MM.1S (cell line): ENCODE measurements at places on chromosomes 5 and 9.
A peak's percentile ranks its signal among the peaks of the same experiment; 100 is the strongest.

GRCh38 chr5:23026252-23027170, 173.4 kb upstream of the CDH12 start:
- no peak overlapping the region for H3K4me3 ChIP-seq
- H3K27me3 ChIP-seq, result no peaks in the 10 kb centered on the region
- H3K27ac ChIP-seq, result no peak overlapping the region

GRCh38 chr9:127777368-127777980, 992 bp downstream of the SH2D3C start:
- peaks cover 20% of the 10 kb centered on the region for H3K4me1 ChIP-seq
- peak overlapping the region; percentile 98 for H3K27ac ChIP-seq
- peaks cover 6% of the 10 kb centered on the region; the same call in 1 of the 2 replicates for H3K36me3 ChIP-seq
- peak; percentile 43 for DNase-seq
- H3K4me3 ChIP-seq, result peak overlapping the region; percentile 78
- H3K27me3 ChIP-seq, result no peaks in the 10 kb centered on the region

DNA sequence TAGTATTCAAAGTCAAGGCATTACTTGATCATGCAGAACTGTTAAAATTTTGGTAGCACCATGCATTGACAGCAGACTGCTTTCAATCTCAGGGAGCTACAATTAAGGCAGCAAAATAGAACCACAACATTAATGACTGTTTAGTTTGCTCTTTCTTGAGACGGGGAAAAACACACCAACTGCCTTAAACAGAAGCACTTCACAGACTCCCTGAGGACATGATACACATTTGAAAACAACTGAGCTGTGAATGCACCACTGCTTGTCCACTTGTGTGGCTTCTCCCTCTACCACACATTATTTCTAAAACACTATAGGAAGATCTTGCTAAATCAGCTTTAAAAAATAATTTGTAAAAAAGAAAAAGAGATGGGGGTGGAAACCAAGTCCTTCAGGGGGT, 79.6 kb upstream of the MAST4 start:
- H3K27me3 ChIP-seq, result no peaks in the 10 kb centered on the region
- no peak overlapping the region for H3K27ac ChIP-seq
- no peak for DNase-seq
- no peaks in the 10 kb centered on the region for H3K36me3 ChIP-seq
- H3K4me1 ChIP-seq, result no peaks in the 10 kb centered on the region

DNA sequence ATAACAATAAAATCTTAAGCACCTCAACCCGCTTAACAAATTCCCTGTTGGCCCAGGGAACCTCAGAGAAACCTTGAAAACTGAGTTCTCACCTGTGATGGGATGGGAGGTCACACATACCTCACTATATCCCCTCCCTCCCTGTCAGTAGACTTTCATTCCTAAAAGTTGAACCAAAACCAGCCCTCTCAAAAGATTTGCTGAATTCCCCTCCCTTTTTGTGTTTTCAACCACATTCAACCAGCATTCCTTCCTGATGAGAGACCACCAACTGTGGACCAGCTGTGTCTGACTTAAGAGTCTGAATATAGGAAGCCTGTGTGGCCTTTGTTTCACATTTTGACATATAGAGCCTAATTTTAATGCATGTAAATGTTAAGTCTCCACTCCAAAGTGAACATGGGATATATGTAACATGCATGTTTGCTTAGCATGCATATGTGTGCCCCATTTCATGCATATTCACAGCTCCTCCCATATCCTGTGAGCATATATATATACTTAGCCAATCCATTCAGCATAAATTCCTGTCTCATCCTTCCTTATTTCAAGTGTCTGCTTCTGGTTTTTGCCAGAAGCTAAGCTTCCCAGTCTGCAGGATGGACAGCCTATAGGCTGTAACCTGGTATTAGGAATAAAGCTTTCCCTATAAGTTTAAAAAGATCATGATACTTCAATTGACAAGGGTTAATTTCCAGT, 604.6 kb downstream of the PTPRD start:
- H3K36me3 ChIP-seq, result no peaks in the 10 kb centered on the region
- no peaks in the 10 kb centered on the region for H3K4me1 ChIP-seq
- H3K4me3 ChIP-seq, result no peak overlapping the region
- DNase-seq, result no peak
- H3K27ac ChIP-seq, result no peak overlapping the region

- H3K4me1 ChIP-seq, result no peaks in the 10 kb centered on the region
- no peaks in the 10 kb centered on the region for H3K27me3 ChIP-seq
- H3K36me3 ChIP-seq, result no peaks in the 10 kb centered on the region
- no peak for DNase-seq
- no peak overlapping the region for H3K27ac ChIP-seq
- H3K4me3 ChIP-seq, result no peak overlapping the region
Measured at GRCh38 chr5:72353046-72353445, 32.9 kb downstream of the PTCD2 start.

- no peak overlapping the region for H3K4me3 ChIP-seq
- H3K27me3 ChIP-seq, result no peaks in the 10 kb centered on the region
- DNase-seq, result no peak
- H3K4me1 ChIP-seq, result peaks cover 16% of the 10 kb centered on the region
Measured at GRCh38 chr5:160452795-160453194, 31.1 kb downstream of the PTTG1 start.

GRCh38 chr9:6996061-6996854, 238.5 kb downstream of the KDM4C start:
- no peak overlapping the region for H3K4me3 ChIP-seq
- H3K27me3 ChIP-seq, result no peaks in the 10 kb centered on the region
- no peak overlapping the region for H3K27ac ChIP-seq
- no peaks in the 10 kb centered on the region for H3K4me1 ChIP-seq
- no peaks in the 10 kb centered on the region for H3K36me3 ChIP-seq

DNA sequence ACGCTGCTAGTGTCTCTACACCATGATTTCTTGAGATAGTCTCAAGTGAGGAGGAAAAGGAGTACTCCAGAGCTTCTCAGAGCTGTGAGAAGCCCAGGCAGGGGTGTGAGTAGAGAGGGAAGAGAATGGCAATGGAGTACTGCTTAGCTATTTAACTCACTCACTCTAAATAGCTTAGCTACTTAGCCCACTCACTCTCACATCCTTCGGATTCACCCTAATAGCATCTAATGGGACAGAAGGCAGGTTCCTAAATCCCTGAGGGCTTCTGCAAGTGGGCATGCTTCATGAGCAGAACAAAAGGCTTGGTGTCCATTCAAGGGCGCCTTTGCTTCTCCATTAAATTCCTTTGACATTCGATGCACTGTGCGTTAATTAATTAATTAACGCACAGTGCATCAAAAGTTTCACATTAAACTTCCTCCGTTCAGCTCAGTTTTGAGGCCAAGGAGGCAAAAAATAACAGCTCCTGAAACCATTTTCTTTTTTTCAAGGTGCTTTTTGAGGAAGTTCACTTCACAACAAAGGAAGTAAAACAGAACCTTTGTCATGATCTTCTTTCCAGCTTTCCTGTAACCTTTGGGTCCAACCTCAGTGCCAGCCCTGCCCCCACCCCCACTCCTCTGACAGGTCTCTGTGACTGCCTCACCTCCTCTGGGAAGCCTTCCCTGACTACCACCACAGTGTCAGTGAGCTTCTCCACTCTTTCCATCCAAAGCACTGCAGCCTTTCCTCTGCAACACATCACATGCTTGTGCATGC, 294.0 kb downstream of the SEC61B start:
- no peak for DNase-seq
- no peak overlapping the region for H3K27ac ChIP-seq
- H3K36me3 ChIP-seq, result no peaks in the 10 kb centered on the region
- no peaks in the 10 kb centered on the region for H3K27me3 ChIP-seq

DNA sequence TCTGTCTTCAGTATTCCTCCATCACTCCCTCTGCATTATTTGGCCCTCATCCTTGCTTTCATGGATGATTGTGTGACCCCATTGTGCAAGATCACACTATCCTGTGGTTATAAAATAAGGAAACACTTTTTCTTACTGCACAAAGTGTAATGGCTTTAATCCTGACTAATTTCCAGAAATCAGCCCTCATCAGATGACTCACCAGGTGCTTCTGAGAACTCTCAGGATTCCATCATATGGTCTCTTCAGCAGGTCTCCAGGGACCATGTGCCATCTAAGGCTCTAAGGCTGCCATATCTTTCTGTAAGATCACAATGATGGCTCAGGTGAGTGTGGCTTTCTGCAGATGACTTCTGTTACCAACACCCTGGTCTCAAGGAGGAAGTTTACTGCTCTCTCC, 27.3 kb upstream of the FER start:
- H3K27ac ChIP-seq, result no peak overlapping the region
- no peak for DNase-seq
- H3K27me3 ChIP-seq, result no peaks in the 10 kb centered on the region
- H3K36me3 ChIP-seq, result no peaks in the 10 kb centered on the region

DNA sequence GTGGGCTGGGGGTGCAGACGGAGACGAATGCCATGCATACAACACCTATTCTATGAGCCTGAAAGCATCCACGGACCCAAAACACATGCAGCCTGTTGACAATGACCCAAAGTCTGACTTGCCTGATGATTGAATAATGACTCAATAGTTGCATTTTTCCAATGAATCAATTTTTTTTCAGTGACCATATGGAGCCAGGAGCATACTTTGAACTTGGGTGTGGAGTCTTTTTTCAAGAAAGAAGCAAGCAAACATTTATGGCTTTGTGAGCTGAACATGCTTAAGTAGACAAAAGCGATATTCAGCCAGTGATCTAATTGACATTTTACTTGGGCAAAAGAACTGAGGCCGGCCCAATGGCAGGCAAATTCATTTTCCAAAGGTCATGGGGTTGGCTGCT, 283.9 kb upstream of the PANK3 start:
- H3K4me1 ChIP-seq, result no peaks in the 10 kb centered on the region
- H3K36me3 ChIP-seq, result no peaks in the 10 kb centered on the region
- H3K27ac ChIP-seq, result no peak overlapping the region
- no peak overlapping the region for H3K4me3 ChIP-seq

- no peak overlapping the region for H3K27ac ChIP-seq
- peaks cover 5% of the 10 kb centered on the region for H3K4me1 ChIP-seq
- no peak for DNase-seq
- no peaks in the 10 kb centered on the region for H3K27me3 ChIP-seq
- H3K36me3 ChIP-seq, result no peaks in the 10 kb centered on the region
- H3K4me3 ChIP-seq, result no peak overlapping the region
Measured at GRCh38 chr9:93301911-93302541, 118.1 kb downstream of the WNK2 start.

GRCh38 chr5:31192442-31192841, 1.0 kb upstream of the CDH6 start:
- no peak overlapping the region for H3K27ac ChIP-seq
- no peaks in the 10 kb centered on the region for H3K36me3 ChIP-seq

GRCh38 chr5:161030229-161030628, 178.2 kb upstream of the ATP10B start:
- H3K27ac ChIP-seq, result no peak overlapping the region
- no peak for DNase-seq

DNA sequence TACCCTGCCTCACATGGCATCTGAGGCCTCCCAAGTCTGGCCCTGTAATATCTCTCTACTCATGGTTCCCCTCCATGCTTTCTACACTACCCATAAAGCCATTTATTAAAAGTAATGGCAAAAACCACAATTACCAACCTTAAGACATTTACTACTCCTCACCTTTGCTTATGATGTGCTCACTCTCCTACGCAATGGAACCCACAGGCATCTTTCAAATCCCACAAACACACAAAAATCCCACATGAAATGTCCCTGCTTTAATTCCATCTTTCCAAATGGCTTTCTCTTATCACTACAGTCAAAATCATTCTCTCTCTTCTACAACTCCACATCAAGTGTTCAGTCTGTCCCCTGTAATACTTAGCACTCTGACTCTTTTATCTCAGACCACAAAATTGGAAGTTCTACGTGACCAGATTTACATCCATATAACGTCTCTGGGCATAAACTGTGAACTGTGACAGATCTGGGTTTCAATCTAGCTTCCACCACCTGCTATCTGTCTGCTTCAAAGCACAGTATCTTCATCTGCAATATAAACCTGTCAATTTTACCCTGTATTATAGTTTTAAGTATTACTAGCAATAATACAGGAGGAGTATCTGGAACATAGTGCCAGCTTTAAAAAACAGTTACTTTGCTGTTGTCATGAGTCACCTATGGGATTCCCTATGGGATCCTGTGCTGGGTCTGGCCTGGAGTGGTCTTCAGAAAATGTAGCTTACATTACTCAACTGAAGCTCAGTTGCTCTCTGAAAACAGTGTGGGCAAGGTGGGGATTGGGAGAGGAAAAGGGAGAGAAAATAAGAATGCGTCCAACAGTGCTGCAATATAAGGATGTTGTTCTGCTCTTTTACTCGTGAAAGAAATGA, 137.1 kb upstream of the TRIM32 start:
- DNase-seq, result no peak
- no peak overlapping the region for H3K4me3 ChIP-seq
- H3K27me3 ChIP-seq, result no peaks in the 10 kb centered on the region
- H3K4me1 ChIP-seq, result no peaks in the 10 kb centered on the region

- no peak overlapping the region for H3K27ac ChIP-seq
- DNase-seq, result no peak
- no peaks in the 10 kb centered on the region for H3K36me3 ChIP-seq
- no peak overlapping the region for H3K4me3 ChIP-seq
Measured at GRCh38 chr5:132114150-132115121, 40.8 kb downstream of the CSF2 start.

- no peaks in the 10 kb centered on the region for H3K27me3 ChIP-seq
- no peak overlapping the region for H3K27ac ChIP-seq
- H3K4me3 ChIP-seq, result no peak overlapping the region
- DNase-seq, result no peak
Measured at GRCh38 chr9:85142496-85142911, 473.0 kb downstream of the NTRK2 start.
